ENCODE measurements at places on chromosomes 2 and 18.

DNA sequence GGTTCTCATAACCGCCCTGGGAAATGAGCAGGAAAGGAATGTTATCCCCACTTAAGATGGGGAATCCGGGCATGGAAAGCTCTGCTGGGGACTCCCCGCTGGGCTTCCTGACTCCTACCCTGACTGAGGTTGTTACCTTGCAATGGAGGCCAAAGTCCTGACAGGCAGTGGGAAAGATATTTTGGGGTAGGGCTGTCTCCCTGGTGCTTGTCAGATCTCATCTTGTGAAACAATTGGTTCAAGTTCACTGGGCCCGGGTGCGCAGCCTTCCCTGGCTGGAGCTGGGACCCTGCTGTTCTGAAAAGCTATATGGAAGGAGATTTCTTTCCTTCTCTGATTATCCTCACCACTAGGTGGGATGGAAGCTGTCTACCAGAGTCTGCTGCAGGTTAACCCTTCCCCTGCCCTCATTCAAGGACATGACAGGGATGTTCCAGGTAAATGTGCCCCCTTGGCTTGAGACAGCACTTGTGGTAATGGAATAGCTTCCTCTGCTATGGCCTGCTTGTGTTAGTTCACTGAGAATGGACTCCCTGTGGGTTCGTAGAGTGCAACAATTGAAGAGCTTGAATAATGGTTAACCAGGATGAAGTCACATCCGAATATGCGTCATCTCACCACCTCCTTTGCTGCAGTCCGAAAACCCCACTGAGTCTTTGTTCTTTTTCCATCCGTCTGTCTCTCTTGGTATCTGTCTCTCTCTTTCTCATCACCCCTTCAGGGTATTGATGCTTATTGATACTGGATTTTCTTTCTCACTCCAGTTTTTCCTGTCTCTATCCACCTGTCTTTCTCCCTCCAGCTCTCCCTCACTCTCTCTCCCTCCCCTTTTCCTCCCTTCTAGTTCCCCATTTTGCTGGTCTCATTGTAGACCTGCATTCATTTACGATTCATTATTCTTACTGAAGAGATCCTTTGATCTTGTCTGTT lies 67.8 kb upstream of the EPAS1 start:
- DNase-seq = no peak

DNA sequence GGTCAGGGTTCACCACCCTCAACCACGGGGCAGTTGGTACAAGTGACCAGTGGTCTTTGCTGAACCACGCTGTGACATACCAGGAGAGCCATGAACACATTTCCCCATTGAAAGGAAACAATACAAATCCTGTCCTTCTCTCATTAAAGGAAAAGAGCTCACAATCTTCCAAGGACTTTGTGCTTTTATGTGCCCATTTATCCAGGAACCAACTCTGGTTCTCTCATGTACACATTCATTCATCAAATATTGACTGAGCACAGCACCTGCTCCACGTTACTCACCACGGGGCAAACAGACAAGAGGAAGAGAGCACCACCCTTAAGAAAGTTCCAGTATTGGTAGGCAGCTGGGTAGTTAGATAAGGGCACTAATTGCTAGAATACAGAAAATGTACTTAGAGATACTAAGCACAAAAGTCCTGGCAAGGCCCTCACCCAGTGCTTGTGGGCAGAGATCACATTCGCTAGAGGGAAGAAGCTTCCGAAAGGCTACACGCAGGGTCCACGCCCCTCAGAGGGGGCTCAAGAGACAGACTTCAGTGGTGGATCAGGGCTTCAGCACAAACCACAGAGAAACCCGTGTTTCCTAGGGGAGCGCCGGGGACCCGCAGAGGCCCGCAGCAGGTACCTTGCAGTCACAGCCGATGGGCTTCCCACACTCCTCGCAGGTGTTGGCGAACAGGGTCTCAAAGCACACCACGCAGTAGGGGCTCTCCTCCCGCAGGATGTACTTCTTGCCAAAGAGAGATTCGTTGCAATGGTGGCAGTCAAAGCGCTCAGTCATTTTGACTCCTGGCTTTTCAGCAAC lies 12.9 kb downstream of the FHL2 start:
- DNase-seq = no peak

DNA sequence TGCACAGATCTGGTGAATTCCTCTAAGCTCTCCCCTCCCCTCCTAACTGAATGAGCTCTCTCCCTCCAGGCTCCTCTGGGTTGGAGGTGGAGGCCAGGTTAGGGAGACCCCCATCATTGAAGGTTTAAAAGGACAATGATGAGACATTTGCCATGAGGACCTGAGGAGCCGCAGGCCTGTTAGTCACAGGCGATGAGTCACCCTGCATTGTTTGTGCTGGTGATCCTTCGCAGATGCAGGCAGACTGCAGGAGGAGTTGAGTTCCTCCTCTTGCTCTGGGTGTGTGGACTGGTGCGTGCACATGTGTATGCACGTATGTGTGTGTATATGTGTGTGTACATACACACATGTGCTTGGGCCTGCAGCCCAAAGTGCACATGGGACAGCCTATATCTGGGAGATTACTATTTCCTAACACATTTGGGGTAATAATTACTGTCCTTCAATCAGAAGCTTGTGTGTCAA lies 42.0 kb downstream of the MCFD2 start:
- DNase-seq = no peak

- DNase-seq = no peak
Observed at GRCh38 chr2:184851576-184851975, 253.2 kb downstream of the ZNF804A start.

DNA sequence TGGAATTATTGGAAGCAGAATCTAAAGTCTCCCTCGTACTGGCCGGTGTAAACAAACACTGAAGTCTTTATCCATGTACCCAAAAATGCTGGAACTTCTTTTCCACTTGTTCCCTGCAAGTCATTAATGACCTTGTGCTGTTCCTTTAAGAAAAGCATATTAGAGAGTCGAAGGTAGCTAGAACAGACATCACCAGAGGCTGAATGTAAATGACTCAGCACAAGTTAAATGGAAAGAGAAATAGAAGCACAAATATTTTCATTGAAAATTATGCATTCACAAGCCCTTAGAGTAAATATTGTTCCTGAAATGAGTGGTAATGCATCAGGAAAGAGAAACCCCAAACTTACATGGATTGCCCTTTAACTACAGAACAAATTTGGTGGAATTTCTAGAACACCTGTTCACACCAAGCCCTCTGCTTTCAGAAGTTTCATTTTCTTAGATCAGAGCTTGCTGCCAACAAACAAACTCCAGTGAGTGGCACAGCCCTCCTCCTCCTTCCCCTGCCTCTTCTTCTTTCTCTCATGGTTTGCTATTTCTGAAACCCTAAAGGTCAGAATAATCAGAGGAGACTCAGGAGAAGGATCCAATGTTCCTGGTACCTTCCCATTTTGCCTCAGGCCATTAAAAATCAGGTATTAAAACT lies 264.3 kb downstream of the TXNL1 start:
- DNase-seq = no peak

DNA sequence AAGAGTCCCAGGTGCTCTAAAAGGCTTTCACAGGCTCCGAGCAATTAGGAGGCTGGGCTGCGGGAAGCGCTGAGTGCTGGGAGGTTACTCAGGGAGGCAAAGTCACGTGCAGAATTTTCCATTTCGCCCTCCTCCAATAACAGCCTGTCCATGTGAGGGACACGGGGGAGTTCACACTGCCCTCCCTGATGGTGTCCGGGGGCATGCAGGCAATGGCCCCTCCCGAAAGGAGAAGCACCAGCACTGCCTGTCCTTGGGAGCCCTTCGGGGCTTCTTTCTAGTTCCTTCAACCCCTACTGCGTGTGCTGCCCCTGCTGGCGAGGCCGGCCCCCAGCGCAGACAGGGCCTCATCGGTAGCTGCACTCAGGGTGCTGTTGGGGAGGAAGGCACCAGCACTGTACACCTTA lies 63.1 kb upstream of the HPCAL1 start:
- no peak for DNase-seq

GRCh38 chr2:95342556-95343320 lies 45.6 kb downstream of the KCNIP3 start:
- DNase-seq = no peak

DNA sequence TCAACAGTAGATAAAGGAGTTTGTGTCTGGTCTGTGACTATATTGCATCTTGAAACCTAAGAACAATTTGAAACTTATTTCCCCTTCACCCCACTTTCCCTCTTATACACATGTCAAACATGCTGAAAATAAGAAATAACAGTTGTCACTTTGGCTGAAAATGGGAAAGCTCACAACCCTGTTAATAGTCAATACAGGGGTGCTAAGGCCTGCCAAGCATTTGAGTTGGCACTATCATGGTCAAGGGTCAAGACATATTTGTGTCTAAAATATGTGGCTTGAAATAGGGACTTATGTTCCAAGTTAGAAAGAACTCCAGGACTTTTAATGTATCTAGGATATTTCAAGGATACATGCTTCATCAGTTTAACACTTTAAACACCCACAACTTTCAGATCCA lies 20.6 kb downstream of the PAIP2B start:
- no peak for DNase-seq

- DNase-seq = no peak
Observed at GRCh38 chr2:39573276-39573675, 92.4 kb upstream of the TMEM178A start.

- no peak for DNase-seq
Observed at GRCh38 chr2:96386470-96386869, 50.9 kb downstream of the NCAPH start.

DNA sequence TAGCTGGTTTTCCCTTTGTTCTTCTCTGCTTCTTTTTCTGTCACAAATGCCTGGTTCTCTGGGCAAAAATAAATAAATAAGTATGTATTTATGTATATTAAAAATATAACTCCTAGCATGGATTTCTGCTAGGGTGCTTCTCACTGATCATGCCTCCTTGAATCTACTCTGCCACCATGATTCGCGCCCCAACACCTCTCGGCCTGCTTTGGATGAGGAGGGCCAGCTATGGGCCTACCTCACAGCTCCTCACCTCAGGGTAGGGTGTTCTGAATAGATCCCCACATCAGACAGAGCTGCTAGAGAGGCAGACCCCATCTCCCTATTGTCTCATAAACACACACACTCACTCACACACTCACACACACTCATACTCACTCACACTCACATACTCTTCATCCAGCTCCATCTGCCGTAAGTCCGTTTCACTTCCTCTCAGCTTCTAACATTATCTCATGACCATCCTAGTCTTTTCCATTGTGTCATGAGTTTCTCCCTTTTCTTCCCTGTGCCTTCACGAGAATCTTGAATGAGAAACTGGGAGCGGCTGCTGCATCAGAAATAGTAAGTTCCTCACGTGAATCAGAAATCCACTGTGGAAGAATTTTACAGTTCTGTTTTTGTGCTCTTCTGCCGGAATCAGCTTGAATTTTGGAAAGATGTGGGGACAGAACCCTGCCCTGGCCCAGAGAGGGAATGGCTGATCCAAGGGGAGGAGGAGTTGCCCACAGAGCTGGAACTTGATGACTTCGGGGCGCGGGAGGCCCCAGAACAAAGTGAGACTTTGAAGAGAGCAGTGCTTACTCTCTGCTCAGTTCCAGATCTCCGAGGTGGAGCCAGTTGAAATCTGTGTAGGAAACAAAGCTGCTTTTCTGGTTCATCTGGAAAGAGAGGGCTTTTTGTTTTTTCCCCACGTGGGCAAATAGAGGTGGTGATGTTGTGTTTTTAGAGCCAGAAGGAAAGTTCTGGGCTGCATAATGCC lies 20.9 kb downstream of the ANXA4 start:
- no peak for DNase-seq

GRCh38 chr2:61368687-61369665 lies 101.9 kb downstream of the USP34 start:
- no peak for DNase-seq

- no peak for DNase-seq
Observed at GRCh38 chr2:150133623-150134022, 353.8 kb downstream of the RND3 start.

DNA sequence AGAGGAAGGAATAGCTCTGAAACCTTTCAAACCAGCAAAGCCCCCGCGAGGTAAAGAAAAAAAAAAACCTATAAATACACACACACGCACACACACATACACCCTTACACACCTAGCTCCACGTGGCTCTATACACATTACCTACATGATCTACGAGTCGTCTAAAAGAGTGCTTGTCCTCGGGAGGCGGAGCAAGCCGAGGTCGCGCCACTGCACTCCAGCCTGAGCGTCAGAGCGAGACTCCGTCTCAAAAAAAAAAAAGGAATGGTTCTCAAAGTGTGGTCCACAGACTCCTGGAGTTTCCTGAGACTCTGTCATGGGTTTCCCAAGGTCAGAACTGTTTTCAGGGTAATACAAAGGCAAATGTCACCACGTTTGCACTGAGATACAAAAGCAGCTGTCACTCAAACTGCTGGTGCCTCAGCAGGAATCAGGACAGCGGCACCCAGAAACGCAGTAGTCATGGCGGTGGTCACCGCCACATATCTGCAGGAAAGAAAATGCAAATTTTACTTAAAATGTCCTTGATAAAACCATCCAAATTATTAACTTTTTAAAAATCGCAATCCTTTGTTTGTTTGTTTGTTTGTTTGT lies 130.0 kb upstream of the GPC1 start:
- DNase-seq = no peak

GRCh38 chr2:1353543-1353942 lies 59.7 kb upstream of the TPO start:
- DNase-seq = no peak

GRCh38 chr18:76369791-76370190 lies 125.3 kb downstream of the ZNF516 start:
- DNase-seq = no peak

GRCh38 chr2:239811111-239811781 lies 213.9 kb downstream of the NDUFA10 start:
- no peak for DNase-seq

DNA sequence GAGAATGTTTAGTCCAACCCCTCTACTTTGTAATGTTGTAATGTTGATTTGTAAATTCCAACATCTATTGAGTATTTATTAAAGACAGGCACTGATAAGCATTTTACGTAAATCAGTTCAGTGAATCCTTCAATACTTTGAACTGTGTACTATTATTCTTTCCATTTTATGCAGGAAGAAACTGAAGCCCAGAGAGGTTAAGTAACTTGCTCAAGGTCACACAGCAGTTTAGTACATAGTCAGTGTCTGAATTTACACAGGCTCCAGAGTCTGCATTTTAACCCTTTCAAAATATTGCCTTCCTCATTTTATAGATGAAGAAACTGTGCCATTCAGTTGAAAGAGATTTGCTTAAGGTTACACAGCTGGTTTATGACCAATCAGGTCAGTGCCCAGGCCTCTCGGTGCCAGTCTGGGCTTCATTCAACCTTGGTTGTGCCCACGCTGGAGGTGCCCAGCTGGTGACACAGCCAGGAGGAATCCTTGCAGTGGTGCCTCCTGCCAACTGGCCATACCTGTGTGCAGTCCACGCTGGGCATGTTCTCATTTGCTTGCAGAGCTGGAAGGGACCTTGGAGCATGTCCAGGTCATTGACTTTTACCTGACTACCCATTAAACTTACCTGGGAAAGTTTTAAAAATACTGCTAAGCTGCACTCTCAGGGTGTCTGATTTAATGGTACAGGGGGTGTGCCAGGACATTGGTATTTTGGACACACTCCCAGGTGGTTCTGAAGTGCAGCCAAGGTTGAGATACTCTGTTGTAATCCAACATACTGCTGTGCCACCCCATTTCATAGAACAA lies 74.3 kb upstream of the CYRIA start:
- no peak for DNase-seq

- DNase-seq = no peak
Observed at GRCh38 chr18:28916456-28916855, 739.5 kb upstream of the CDH2 start.

- no peak for DNase-seq
Observed at GRCh38 chr18:22951823-22952222, 18.7 kb downstream of the RBBP8 start.

GRCh38 chr18:45284174-45284573 lies 331.1 kb upstream of the SLC14A2 start:
- DNase-seq = no peak

- no peak for DNase-seq
Observed at GRCh38 chr2:133660510-133660909, 92.2 kb upstream of the NCKAP5 start.

Data from stimulated activated CD4-positive, alpha-beta T cell treated with anti-CD3 and anti-CD28 coated beads, Interleukin-1b, Interleukin-23, amount 100 ng/mL, for 1 hour (primary cell).